Activated CD8-positive, alpha-beta memory T cell treated with anti-CD3 and anti-CD28 coated beads for 1 hour (primary cell): ENCODE measurements at places on chromosomes 2 and 18.

- DNase-seq = peak; percentile 22
Observed at GRCh38 chr2:46942143-46942526, 26.5 kb upstream of the MCFD2 start.

- no peak for DNase-seq
Observed at GRCh38 chr18:4181882-4182568, 273.1 kb downstream of the DLGAP1 start.

DNA sequence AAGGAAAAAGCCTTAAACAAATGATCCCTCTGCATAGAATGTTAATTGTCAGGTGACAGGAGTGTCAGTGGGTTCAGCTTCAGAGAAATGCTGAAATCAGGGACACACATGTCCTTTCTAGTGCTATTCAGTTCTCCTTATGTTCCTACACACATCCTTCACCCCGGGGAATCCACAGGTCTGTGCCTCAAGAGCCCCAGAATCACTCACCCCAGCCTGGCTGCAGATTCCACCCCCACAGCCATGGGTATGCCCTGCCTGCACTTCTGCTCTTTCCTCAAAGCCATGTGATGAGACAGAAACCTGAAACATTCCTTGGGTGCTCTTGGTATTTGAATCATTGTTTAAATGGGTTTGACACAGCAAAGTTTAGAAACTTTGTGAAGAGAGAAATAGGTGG, 27.4 kb upstream of the FZD7 start:
- no peak for DNase-seq

GRCh38 chr2:2045141-2045540, 285.9 kb downstream of the MYT1L start:
- no peak for DNase-seq

DNA sequence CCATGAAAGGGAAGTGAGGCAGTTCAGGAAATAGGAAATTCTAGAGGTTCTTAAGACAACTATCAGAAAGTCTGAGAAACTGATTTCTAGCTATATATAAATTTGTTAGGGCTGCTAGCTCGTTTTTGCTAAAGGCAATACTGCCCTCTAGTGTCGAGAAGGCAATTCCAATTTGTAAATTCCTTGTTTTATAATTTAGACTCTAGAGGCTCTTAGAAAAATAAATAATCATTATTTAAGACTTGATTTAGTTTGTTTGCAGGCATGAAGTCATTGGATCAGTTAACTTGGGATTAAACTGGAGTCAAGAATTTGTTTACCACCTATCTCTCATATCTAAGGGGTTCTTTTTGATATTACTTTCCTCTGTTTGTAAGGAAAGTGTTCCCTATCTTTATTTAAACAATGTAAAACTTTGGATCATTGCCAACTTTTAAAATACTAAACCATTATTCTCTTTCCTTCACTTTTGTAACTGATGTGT, 66.2 kb downstream of the ACVR2A start:
- DNase-seq = no peak

DNA sequence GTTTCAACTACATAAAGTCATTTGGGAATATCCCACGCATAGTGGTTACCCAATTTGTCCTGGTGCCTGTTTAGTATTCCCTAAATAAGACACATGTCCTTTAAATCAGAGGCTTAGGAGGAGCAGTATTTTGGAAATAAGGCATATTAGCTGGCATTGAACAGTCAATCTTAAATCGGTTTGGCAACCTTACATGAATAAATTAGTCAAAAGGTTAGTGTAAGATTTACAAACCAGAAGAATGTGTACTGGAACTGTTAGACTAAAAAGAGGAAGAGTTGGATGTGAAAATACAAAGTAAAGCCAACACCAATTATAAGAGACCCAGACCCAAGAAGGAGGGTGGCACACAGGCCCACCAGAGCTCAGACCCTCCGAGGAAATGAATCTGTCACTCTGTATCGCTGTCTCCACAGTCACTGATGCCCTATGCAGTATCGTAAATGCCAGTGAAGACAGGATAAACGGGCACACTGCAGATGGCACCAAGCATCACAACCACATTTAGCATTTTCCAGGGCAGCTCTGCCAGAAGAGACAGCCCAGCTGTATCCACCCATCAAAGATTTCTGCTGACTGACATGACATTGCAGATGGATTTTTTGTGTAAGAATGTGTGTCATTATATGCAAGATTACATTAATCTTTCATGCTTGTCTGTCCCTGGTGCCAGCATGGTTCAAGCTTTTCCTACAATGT, 90.4 kb downstream of the CERKL start:
- DNase-seq = no peak

DNA sequence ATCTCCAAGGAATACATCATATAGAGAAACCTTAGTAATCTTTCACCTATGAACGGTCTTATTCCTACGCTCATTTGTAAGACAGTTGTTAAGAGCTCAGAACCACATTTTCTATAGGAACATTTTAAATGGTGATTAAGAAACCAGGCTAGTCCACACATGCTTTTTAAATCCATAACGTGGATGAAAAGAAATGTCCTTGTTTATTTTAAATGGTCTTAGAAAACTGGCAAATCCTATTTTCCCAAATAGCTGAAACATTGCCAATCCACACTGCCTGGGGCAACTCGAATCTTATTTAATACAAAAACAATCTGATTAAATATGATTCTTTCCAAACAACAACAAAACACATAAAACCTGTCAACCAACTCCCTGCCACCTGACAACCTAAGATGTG, 23.7 kb downstream of the METTL8 start:
- no peak for DNase-seq

- DNase-seq = no peak
Observed at GRCh38 chr2:224072541-224073188, 33.6 kb upstream of the SERPINE2 start.

GRCh38 chr2:66849153-66849755, 414.3 kb downstream of the MEIS1 start:
- no peak for DNase-seq

- no peak for DNase-seq
Observed at GRCh38 chr2:29249666-29250253, 134.5 kb downstream of the CLIP4 start.

DNA sequence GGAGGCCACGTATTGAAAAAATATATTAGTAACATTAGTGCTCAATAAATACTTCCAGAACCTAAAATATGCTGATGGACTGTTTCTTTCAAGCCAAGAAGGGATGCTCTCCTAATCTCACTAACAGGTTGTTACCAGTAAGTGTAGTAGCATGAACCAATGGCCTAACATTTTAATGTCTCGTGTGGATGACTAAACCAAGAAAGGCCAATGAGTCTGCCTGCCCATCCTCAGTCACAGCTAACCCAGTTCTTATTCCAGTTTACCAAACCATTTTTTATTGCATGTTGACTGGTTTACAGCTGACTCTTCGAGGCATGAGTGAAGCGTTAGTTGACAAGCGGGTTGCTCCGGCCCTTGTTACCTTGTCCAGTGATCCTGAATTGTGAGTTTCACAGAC, 45.1 kb upstream of the TNFRSF11A start:
- DNase-seq = no peak

DNA sequence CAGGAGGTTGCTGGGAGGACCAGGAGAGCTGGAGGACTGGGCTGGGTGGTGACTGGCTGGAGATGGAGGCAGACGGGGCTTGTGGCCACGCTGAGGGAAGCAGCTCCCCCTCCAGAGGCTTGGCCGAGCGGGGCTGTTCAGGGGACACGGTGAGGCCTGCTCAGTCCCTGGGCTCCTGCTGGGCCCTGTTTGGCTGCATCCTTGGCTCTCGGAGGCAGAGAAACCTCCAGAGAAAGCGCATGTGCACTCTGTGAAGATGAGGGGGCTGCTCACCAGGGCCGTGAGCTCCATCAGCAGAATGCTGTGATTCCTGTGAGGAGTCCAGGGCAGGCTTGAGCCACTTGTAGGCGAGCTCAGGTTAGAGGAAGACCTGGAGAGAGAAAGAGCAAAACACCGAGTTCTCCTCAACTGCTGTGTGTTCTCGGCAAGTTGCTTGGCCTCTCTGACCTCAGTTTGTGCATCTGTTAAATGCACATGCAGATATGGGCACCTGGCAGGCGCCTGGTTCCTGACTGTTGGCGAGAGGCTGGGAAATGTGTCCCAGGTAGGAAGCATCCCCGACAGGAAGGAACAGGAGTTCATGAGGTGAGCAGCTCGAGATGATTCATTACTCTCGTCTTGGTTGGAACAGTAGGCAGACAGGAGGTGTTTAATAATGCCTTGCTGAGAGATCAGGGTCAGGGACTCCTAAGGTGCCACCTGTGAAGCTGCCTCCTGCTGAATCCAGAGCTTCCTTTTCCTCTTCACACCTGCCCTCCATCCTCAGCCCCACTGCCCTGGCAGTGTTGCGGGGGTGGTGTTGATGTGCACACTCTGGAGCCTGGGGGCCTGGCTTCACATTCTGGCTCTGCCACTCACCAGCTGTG, 941 bp downstream of the ZAP70 start:
- DNase-seq = no peak
